ENCODE measurements at places on chromosomes 1 and 21.

- no peak for DNase-seq
Measured at GRCh38 chr1:90544356-90544755, 172.7 kb downstream of the BARHL2 start.

DNA sequence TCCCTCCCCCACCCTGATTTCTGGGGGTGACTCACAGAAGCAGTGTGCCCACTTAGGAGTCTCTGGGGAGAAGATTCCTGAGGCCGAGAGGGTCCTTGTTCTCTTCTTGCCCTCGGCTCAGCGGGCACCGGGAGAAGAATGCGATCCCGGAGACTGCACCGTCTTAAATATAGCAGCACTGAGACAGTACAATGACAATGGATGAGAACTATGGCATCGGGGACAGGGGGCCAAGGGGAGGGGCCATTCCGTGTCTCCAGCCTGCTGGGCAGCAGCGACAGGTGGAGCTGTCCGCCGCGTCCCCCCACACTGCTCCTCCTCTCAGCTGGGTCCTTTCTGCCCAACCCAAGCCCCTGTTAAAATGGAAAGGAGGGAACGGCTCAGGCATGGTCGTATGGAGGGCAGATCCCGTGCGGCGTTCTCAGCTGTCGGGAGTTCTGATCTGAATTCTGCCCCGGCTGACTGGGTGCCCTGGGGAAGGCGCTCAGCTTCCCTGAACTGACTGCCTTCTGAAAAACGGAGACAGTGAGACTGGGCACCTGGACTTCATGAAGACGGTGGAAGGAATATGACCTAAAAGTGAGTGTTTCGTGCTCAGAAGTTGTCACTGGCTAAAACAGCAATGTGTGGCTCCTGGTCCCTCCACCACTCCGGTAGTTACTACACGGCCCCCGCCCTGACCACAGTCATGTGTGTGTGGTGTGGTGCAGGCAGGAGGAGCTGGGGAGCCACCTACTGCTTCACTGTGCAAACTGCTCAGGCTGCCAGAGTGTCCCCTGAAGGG is at the start of gene MYOM3:
TSS of gene MYOM3 (minus strand) at position 140 of the 784 bp plus-strand sequence. CDS start 3,499 bp downstream, outside the sequence.
- peak; percentile 23 for DNase-seq

GRCh38 chr1:45037456-45037855 is 25.4 kb downstream of the UROD start:
- no peak for DNase-seq

DNA sequence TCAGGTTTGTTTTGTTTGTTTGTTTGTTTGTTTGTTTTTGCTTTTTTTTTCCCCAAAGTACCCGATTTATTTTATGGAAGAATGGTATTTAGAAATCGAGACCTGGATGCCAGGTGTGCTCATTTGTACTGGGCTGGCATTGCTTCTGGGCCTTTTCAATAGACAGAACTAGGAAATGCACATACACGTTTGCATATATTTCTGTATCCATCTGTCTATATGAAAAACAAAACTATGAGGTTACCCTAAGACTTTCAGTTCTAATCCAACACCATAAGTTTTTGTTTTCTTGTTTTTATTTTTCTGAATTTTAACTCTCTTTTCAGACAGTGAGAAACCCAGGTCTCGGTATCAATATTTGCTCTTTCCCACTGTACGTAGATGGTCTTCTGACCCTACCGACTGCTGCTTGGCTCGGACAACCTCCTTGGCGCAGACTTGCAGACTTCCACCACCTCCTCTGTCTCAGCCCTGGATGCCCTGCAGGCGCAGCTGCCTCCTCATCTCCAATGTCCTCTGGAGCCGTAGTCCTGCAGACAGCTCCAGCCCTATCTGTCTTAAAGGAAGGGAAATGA is 171.7 kb downstream of the NEK7 start:
- no peak for DNase-seq

DNA sequence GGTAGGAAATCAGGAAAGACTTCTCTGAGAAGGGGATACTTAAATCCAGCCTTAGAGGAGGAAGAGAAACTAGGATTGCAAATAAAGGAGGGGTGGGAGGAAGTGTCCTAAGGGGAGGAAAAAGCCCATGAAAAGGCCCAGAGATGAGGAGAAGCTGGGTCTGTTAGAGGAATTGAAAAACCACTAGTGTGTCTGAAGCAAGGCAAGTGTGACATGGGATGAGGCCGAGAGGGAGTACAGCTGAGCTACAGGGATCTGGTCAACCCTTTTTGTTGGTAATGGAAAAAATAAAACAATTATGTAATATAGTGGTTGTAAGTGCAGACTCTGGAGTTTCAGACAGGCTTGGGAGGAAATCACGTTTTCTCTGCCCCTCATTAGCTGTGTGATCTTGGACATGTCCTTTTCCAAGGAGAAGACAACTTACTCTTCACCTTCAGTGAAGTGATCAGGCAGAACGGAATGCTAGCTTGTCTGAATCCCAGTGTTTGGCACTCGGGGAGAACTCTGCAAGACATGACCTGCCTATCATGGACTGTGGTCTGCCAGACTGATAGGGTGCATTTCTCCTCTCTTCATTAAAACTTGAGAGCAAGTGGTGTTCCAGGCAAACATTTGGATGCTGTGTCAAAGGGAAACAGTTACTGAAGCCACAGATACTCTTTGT is 7.4 kb upstream of the S100A10 start:
- DNase-seq = no peak
